Hepatic stellate cell (primary cell): ENCODE measurements at places on chromosomes 1 and 21.

DNA sequence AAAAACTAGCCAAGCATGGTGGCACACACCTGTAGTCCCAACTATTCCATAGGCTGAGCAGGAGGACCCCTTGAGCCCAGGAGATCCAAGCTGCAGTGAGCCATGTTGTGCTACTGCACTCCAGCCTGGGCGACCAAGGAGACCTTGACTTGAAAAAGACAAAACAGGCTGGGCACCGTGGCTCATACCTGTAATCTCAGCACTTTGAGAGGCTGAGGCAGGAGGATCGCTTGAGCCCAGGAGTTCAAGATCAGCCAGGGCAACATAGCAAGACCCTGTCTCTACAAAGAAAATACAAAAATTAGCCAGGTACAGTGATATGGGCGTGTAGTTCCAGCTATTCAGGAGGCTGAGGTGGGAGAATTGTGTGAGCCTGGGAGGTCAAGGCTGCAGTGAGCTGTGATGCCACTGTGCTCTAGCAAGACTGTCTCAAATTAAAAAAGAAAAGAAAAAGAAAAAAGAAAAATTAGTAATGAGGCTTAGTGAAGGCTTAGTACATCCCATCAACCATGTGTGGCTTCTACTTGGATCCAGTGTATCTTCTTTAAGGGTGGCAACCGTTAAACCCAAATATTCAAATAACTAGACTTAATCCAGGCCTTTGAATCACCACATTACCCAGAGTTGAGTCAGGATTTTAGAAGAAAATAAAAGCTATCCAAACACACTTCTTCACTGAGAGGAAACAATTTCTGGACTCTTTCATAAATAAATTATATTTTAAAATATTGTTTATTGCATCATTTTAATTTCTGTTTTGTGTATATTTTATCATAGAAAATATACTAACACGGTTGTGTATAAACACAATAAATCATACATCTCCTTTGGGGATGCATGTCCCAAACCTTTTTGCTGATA is 74.3 kb upstream of the RAB4A start:
- DNase-seq: no peak

- DNase-seq: peak; percentile 36
Measured at GRCh38 chr21:35257413-35257812, 208.3 kb upstream of the RUNX1 start.

DNA sequence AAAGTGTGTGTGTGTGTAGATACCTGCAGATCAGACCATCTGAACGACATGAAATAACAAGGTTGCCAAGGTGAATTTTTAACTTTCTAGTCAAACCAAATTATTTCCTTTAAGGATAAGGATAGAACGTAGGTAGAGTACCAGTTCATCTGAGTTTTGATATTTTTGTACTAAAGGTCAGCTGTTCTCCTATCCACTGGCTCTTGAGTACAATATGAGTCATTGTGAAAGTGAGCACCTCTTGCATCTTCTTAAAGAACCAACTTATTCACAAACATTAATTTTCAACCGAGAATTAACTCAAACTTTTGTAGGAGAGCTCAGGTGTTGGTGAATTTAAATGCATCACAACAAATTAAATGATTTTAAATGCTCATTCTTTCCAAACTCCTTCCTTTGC is 71.5 kb downstream of the IFI44 start:
- DNase-seq: no peak

- DNase-seq: no peak
Measured at GRCh38 chr21:36910581-36911307, 55.7 kb downstream of the HLCS start.

GRCh38 chr1:149903836-149904491 is 4.6 kb downstream of the BOLA1 start:
- DNase-seq: no peak

- no peak for DNase-seq
Measured at GRCh38 chr1:171858696-171859095, 17.4 kb downstream of the DNM3 start.

DNA sequence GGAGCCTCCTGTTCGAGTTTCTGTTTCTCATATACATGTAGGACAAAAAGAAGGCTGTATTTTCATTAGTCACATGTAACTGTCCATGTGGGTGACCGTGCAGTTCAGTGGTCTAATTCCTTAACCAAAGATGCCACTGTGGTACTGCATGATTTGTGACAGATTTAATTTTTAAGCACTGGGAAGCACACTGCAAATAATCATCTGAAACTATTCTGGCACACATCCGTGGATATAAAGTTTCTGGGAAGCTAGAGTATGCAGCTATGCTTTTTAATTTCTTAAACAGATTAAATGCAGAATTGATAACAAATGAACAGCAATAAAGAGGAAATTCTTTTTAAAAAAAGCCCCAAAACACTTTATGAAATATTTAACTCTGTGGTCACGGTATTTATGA is 254.8 kb downstream of the LMO4 start:
- no peak for DNase-seq

DNA sequence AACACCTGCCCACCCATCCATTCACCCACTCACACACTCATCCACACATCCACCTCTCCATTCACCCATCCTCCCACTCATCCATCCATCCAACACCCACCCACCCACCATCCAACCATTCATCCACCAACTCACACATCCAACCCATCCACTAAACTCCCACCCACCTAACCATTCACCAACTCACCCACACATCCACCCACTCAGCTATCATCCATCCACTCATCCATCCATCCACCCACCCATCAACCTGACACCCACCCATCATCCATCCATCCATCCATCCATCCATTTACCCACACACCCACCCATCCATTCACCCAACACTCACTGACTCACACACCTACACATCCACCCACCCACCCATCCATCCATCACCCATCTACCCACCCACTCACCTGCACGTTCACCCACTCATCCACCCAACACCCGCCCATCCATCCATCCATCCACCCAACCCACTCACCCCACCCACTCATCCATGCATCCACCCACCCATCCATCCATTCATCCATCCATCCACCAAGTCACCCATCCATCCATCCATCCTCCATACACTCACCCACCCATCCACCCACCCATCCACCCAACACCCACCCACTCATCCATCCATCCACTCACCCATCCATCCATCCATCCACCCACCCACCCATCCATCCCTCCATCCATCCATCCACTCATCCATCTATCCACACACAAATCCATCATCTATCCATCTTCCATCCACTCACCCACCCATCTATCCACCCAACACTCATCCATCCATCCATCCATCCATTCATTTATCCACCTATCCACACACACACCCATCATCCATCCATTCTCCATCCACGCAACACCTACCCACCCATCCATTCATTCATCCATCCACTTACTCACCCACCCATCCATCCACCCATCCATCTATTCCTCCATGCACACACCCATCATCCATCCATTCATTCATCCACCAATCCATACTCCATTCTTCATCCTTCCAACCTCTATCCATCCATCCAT is 17.4 kb upstream of the PRDM16 start:
- no peak for DNase-seq

DNA sequence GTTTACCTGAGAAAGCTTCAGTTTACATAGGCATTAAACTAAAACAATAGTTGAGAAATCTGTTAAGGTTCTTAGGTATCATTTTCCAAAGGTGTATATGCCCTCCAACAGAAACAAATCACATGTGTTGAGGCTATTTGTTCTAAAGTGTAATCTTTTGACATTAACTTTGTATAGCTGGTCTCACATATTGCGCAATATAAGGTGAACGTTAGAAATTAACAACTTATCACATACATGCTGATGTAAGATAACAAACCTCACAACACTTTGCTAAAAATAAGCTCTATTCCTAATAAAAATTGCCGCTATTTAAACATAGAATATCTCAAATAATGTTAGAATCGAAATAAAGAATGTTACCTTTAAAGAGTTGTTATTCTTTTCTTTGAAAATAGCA is 340.6 kb downstream of the SRGAP2C start:
- no peak for DNase-seq

- no peak for DNase-seq
Measured at GRCh38 chr1:40593449-40594186, 62.2 kb downstream of the ZNF684 start.

DNA sequence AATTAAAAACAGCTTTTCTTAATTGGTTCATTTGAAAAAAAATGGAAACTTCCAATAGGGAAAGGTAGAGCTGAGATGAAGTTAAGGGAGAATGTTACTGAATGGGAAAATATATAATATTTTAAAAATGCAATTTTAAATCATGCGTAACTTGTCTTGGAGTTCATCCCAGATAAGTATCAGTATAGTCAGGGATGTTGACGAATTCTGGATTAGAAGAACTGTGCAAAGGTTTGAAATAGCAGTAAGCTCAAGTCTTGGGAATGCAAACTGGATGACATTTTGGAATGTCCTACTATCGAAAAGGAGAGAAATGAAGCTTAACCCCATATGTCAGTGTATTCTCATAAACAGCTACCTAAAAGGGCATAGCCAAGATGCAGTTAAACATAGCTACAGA is 4.0 kb upstream of the ST6GALNAC3 start:
- DNase-seq: peak; percentile 16

GRCh38 chr21:14241297-14241696 is 25.3 kb downstream of the RBM11 start:
- DNase-seq: no peak

GRCh38 chr1:220291580-220291979 is 19.3 kb upstream of the RAB3GAP2 start:
- no peak for DNase-seq

- no peak for DNase-seq
Measured at GRCh38 chr21:33839806-33840205, 75.8 kb downstream of the ATP5PO start.

DNA sequence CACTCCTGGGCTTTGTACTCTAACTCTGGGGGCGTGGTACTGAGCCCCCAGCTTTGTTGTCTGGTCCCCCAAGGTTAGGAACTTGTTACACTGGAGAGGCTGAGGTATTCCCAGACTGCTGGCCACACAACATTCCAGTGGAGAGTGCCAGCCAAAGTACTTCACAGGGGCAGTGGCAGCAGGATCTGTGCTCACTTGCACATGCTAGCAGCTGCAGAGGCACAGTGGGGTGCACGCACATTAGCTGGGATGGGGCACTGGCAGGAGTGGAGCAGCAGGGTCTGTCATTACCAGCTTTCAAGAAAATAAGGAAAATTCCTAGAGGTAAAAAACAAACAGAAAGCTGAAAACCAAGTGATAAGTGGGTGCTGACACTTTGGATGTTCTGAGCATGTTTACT is 31.0 kb downstream of the ZNF691 start:
- DNase-seq: no peak

DNA sequence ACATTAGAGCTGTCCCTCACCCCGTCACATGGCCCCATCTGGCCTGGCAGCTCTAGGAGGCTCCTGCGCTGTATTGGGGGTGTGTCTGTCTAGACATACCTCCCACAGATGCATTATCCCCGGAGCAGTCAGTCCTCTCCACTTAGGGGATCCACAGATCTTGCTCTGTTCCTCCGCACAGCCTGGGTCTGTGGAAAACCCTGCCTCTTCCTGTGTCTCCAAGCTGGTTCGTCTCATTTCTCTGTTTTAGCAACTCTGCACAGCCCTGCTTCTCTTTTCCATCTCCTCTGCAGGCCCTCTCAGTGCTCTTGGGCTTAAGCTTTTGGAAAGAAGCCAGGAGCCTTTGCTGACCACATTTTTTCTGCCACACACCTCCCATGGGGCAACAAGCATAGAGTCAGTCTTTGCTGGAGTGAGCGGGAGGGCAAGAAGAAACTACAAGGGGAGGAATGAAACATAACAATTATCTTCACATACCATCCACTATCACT is 241.5 kb downstream of the FOXD2 start:
- no peak for DNase-seq

DNA sequence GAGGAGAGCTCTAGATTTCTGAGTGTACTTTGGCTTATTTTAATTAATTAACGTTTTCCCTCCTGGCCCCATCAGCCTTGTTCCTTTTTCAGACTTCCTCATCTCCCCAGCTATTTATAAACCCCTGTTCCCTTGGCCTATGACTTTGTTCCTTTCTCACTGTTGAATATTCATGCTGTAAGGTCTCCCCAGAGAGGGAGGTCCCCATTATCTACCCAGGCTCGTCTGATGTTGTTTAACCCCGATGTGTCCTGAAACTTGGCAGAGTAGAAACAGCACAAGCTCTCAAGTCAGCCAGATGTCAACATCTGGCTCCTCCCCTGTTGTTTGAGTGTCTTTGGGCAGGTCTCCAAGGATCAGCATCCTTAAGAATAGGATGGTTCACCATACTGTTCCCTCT is 153.6 kb downstream of the HIVEP3 start:
- no peak for DNase-seq

DNA sequence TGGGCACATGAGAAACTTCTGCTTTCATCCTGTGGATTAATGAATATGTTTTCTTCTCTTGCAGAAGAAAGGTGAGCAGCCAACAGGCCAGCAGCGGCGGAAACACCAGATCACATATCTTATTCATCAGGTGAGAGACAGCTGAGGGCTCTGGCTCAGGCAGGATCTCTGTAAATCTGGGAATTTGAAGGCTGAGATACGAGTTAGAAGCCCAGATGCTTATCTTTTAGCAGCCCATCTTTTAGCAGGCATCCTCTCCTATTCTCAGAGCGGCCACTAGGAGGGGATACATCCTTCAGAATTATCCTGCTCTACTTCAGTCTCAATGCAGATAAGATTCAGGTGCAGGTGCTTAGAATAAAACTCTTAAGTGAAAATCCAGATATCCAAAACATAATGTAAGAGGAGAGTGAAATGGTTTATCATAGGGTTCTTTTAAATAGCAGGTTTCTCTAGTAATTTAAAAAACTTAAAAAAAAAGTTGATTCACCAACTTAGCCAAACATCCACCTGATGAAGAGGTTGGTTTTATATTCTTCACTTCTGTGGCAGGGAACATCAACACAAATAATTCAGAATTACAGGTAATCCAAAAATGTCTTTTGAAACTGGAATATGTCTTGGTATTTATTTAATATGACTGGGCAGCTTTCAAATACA is 19.3 kb downstream of the SH2D2A start:
- peak; percentile 57 for DNase-seq

DNA sequence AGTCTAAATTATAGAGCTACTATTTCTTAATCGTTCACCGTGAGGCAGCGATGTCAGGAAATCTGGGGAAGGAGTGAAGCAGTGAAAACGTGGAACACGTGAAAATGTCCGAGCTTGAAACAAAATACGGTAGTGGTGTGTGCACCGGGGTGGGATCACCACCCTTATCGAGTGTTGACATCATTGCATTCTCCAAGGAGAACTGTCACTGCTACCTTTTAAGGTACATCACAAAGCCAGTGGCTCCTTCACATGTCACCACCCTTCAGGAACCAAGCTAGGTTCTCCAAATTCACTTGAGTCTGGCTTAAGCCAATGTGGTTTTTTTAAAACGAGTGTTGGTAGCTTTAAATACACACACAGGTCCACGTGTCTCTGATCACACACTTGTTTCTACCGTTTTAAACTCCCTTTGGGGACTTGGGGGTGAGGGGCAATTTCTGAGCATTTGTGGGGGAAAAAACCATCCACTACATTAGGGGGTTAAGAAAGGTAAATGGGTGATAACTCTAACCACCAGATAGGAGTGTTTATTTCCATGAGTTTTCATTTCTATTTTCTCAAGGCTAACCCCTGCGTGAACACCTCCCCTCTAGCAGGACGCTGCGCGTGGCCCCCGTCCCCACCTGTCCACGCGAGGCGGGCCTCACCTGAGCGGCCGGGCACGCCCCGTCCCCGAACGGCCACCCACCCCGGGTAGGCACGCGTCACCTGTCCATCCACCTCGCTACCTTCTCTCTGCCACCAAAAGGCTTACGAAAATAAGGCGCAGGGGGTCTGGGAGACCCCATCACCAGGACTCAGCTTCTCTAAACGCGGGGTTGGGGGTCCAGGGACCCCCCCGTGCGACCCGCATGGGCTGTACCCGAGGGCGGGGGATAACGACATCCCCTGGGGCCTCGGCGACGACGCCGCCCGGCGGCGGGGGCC is 978 bp downstream of the PRDM15 start:
- peak; percentile 81 for DNase-seq
